Stimulated activated CD4-positive, alpha-beta T cell treated with anti-CD3 and anti-CD28 coated beads, Interleukin-2, amount 100 ng/mL, for 4 hours (primary cell): ENCODE measurements at places on chromosomes 13 and 19.

- DNase-seq = no peak
Measured at GRCh38 chr13:42041684-42042035, 6.8 kb upstream of the DGKH start.

- DNase-seq = no peak
Measured at GRCh38 chr13:45807520-45808099, 43.9 kb downstream of the SIAH3 start.

GRCh38 chr19:41195675-41196497 lies 2.9 kb downstream of the CYP2S1 start:
- no peak for DNase-seq

- no peak for DNase-seq
Measured at GRCh38 chr13:40515702-40516101, 150.7 kb downstream of the FOXO1 start.

- no peak for DNase-seq
Measured at GRCh38 chr13:100666124-100666523, 8.5 kb downstream of the TMTC4 start.

- DNase-seq = no peak
Measured at GRCh38 chr13:93145199-93145598, 81.4 kb upstream of the GPC6 start.

DNA sequence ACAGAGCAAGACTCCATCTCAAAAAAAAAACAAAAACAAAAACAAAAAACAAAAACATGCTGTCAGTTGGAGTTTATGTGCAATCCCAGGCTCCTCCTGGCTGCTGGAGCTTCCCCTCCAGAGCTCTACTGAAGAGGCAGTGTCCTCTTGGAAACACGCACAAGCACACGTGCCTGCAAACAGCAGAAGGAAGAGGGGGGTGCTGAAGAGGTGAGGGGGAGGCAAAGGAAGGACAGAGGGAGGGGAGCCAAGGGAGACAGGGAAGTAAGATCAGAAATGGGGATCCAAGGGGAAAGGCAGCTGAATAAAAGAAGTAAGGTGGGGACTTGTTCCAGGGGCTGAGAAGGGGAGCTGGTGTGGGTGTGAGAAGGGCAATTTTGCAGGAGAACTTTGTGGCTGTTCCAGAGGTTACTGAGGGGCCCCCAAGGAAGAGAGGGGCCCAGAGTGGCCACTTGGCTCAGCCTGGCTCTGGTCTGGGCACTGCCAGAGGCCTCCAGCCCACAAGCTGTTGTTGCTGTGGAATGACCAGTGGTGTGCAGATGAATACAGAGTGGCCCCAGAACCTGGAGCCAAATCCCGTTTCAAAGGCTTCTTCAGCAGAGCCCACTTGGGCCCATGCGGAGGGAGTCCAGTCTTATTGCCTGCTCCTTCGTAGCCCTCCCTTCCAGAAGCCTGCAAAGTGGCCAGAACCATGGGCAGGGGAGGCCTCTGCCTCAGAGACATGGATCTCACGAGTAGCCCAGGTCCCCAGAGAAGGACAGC lies 34.4 kb downstream of the LYL1 start:
- DNase-seq = no peak

DNA sequence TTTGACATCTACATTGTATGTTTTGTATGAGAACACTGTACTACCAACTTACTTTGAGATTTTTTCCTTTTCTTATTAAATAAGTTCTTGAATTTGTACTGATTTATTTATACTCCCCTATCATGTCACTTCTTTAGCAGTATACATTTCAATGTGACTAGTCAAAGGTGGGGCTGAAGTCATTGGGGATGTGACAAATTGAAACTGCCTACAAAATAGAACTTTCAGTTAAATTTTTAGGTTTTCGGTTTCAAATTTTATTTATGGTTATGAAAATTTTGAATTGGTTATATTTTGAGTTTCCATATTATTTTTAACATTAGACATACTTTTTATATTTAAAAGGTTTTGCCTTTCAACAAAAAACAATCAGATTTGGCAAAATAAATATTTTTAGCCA lies 221.6 kb downstream of the NBEA start:
- DNase-seq = no peak

GRCh38 chr19:5020368-5020767 lies 51.5 kb downstream of the KDM4B start:
- no peak for DNase-seq

DNA sequence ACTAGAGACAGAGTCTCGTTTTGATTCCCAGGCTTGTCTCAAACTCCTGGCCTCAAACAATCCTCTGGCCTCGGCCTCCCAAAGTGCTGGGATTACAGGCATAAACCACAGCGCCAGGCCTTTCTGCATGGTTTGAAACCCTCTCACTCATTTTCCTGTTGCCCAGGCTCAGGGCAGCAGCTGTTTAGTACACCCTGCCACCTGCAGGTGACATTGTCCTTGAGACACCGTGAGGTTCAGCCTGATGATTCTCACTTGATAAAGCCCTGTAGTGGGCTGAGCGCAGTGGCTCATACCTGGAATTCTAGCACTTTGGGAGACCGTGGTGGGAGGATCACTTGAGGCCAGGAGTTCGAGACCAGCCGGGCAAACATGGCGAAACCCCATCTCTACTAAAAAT lies 12.5 kb downstream of the IL12RB1 start:
- no peak for DNase-seq
